ENCODE measurements at places on chromosomes 11 and 22.

DNA sequence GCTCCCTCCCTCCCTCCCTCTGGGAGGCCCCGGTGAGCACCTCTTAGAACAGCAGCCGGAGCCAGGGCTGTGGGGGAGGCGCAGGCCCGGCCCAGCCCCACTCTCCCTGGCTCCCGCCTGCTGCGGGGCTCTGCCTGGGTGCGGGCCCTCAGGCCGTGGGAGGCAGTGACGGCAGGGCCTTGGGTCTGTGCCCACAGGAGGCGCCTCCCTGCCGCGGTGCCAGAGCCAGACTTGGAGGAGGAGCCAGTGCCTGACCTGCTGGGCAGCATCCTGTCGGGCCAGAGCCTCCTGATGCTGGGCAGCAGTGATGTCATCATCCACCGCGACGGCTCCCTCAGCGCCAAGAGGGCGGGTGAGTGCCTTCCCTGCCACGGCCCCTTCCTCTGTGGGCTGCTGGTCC, 9.5 kb downstream of the IRF7 start:
- DNase-seq, result peak; percentile 89

DNA sequence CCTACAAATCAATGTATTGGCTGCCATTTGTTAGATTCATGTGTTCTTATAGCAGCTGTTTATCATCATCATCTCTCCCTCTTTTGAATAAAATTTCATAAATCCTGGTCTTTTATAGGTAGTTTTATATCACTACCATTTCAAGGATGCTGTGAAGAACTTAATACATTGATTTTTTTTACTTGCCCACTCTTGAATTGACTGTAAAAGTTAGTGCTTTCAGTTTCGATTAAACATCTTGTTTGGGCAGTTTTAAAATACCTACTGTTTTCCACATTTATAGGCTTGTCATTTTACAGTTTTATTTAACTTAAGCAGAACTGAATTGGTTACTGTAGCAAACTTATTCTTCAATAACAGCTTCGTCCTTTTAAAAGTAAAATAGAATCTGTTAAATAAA, 59.5 kb downstream of the TTC17 start:
- DNase-seq, result no peak

GRCh38 chr11:76878014-76878413, 17.3 kb downstream of the ACER3 start:
- DNase-seq, result no peak

- peak; percentile 97 for DNase-seq
Measured at GRCh38 chr11:62394825-62395538, 23.9 kb upstream of the SCGB1A1 start.

- DNase-seq, result no peak
Measured at GRCh38 chr11:76578654-76579055, 91.9 kb downstream of the LRRC32 start.

DNA sequence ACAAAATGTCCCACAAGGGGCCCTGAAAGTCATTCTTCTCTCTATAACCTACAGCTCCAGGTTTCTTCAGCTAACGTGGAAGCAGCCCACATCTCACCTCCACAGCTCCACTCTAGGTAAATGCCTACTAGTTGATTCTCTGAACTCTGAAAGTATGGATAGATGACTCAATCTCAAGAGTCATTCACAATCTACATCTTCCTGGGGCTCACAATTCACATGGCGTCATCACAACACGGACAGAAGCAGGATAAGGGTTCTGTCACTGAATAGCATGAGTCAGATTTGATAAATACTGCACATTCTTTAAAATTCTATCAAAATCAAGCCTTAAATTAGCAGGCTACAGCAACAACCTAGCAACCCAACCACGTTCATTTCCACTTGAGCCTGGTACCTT, 96.3 kb downstream of the PLEKHA7 start:
- DNase-seq, result no peak

- DNase-seq, result no peak
Measured at GRCh38 chr11:128200467-128200866, 386.9 kb downstream of the ETS1 start.

- DNase-seq, result peak; percentile 33
Measured at GRCh38 chr11:114440971-114441763, 1.9 kb downstream of the REXO2 start.

- DNase-seq, result peak; percentile 92
Measured at GRCh38 chr11:44923806-44924205, 26.9 kb downstream of the TP53I11 start.

DNA sequence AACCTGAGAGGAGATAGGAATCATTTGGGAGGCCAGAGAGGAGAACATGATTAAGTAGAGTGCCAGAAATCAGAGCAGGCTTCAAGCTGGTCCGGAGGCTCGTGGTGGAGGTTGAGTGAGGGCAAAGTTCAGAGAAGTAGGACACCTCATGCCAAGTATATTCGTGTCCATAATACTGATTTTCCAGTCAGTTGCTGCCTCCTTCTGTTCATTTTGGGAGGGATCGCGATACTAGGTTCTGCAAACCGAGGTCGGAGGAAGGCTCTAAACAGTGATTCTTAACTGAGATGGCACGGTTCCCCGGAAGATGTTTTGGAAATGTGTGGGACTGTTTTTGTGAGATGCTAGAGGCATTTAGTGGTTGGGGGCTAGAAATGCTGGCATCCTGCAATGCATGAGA, 13.6 kb upstream of the CD3E start:
- DNase-seq, result peak; percentile 31

GRCh38 chr22:22576244-22576988, 17.4 kb upstream of the PRAME start:
- DNase-seq, result peak; percentile 53

DNA sequence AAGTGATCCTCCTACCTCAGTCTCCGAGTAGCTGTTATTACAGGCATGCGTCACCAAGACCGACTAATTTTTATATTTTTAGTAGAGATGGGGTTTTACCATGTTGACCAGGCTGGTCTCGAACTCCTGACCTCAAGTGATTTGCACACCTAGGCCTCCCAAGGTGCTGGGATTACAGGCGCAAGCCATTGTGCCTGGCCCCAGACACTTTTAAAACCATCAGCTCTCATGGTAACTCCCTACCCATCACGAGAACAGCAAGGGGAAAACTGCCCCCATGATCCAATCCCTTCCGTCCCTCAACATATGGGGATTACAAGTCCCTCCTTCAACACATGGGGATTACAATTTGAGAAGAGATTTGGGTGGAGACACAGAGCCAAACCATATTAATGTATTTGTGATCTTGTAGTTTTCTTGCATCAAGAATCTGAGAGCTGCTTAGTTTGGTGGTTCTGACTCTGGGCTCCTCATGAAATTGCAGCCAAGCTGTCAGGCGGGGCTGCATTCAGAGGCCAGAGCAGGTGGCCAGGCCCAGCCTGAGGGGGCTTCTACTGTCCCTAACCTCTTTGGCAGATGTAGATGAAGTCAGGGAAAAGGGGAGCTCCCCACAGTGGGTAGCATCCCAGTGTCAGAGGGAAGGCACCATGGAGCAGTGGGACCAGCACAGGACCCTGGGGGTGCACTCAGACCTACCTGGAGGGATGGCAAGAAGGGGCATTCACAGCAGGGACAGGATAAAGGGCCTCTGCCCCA, 31.2 kb upstream of the PRAME start:
- DNase-seq, result no peak

- peak; percentile 74 for DNase-seq
Measured at GRCh38 chr22:36510966-36511881, 4.4 kb upstream of the FOXRED2 start.

DNA sequence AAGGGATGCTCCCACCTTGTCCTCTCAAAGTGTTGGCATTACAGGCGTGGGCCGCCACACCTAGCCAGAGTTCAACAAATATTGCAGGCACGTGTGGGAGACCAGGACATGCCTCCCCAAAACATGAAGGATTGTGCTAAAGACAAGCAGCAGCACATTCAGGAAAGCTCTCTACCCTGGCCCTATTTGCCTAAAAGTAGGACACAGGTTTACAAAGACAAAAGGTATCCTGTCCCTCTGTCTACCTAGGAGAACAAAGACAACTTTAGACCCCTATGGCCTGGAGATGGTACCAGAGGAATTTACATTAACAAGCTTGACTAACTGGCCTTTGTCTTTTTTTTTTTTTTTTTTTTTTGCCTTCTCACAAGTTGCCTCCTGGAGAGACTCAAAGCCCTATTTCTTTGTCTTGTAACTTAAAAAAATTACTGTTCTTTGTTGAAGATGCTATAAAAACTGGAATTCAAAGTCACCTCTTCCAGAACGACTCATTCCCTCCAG, 859 bp upstream of the ACCS start:
- DNase-seq, result no peak

- no peak for DNase-seq
Measured at GRCh38 chr11:8705146-8705545, 22.6 kb downstream of the RPL27A start.

DNA sequence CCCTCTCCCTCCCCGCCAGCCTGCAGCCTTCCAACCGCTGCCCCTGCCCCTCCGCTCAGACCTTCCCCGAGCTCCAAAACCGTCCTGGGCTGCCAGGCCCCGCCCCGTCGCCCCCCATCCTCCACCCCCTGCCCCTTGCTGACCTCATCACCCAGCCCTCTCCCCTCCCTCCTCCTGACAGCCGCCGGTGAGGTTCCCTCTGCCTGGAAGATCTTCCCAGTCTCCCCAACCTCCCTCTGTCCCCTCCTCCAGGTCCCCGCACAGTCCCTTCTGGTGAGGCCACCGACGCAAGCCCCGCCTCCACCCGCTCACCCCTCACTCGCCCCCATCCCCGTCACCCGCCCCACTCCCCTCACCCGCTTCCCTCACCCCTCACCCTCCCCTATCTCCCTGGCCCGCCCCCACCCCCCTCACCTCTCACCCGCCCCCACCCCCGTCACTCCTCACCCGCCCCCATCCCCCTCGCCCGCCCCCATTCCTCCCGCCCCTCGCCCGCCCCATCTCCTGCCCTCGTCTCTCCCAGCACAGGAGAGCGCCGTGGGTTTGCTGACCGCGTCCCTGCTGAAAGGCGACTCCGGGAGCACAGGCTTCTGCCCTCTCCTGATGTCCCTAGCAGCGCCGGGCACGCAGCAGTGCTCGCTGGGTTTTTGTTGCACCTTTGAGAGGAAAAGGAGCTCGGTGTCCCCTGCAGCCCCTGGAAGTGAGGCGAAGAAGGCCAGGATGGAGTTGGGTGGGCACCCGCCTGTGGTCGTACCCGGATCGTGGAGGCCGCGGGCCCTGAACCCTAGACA, 16.4 kb upstream of the UPK3A start:
- DNase-seq, result peak; percentile 69

DNA sequence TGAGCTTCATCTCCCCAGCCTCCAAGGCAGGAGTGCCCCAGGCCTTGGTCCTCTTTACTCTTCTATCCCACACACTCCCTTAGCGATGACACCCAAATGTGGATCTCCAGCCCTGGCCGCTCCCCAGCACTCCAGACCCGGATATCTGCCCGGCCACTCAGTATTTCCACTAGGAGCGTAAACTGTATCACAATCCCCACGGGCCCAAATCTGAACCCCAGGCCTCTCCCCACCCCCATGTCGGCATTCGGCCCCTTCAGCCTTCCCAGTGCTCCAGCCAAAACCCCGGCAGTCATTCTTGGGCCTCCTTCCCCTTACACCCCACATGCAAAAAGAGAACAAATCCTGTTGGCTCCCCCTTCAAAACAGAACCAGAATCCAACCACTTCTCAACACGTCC, 20.8 kb downstream of the WNT11 start:
- DNase-seq, result no peak

DNA sequence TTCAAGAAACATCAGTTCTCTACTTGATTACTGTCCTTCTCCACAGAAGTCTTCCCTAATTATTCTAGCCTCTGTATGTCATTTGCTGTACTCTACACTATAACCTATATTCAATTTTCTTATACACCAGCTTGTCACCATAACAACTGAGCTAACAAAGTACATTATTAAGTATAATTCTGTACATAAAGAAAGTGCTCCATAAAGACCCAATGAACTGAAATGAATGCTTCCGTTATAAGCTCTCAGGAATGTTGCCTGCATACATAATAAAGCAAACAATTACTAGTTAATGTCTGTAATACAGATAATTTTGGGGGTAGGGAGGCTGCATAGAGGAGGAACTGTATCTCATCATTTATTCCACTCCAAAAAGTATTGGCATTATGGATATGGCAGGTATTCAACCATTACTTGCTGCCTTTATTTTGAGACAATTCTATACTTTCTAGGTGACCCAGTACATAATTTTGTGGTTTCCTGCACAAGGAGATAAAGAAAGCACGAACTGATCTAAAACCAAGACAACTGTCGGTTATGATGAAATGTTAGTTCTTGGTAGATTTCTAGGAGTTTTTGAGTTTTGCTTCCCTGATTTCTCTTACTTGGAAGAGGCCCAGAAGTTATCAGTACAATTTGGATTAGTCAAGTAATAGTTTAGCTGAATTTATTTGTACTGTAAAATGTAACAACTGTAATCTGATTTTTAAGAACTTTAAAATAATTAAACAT, 202.5 kb downstream of the SBF2 start:
- no peak for DNase-seq

- DNase-seq, result peak; percentile 99
Measured at GRCh38 chr11:64317325-64317960, at the start of gene TRMT112. TRMT112 (minus strand) TSS chr11:64317559; CDS start chr11:64317526, 33 bp downstream.

- peak; percentile 14 for DNase-seq
Measured at GRCh38 chr11:80155412-80156017, 714.7 kb upstream of the TENM4 start.

GRCh38 chr22:26671317-26672059, 14.1 kb downstream of the MIAT start:
- no peak for DNase-seq

GRCh38 chr11:12363373-12363772, 14.0 kb upstream of the PARVA start:
- DNase-seq, result no peak

DNA sequence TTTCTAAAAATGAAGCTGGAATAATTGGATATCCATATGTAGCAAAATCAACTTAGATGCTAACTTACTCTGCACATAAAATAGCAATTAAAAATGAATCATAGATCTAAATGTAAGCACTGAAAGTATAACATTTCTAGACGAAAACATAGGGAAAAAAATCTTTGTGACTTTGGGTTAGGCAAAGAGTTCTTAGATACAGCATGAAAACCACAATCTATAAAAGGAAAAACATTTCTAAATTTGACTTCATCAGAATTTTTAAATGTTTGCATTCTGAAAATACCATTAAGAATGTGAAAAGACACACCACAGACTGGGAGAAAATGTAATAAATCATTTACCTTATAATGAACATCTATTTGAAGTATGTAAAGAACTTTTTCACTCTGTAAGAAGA, 128.8 kb downstream of the APIP start:
- DNase-seq, result no peak

- DNase-seq, result no peak
Measured at GRCh38 chr11:116112087-116112935, 608.1 kb upstream of the CADM1 start.

DNA sequence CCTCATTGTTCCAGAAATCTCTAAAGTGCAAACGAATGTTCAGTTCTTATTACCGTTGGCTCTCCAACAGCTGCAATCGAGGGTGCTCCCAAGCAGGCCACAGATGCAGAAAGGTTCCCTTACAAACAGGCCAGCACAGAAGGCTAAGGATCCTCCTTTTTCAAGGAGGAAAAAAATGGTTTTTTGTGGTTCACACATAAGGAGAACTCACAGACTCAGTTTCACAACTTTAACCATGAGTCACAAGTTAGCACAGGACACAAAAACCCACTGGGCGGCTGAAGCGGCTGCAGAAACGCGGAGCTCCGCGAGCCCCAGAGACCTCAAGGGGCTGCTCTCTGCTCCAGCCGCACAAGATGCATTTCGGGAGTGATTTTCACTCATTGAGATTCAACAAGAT, 98.2 kb upstream of the PRR5 start:
- DNase-seq, result no peak

GRCh38 chr11:62713343-62713742, 5.9 kb downstream of the GNG3 start:
- DNase-seq, result no peak
